ENCODE measurements at places on chromosomes 7 and 10.
A peak's percentile ranks its signal among the peaks of the same experiment; 100 is the strongest.

DNA sequence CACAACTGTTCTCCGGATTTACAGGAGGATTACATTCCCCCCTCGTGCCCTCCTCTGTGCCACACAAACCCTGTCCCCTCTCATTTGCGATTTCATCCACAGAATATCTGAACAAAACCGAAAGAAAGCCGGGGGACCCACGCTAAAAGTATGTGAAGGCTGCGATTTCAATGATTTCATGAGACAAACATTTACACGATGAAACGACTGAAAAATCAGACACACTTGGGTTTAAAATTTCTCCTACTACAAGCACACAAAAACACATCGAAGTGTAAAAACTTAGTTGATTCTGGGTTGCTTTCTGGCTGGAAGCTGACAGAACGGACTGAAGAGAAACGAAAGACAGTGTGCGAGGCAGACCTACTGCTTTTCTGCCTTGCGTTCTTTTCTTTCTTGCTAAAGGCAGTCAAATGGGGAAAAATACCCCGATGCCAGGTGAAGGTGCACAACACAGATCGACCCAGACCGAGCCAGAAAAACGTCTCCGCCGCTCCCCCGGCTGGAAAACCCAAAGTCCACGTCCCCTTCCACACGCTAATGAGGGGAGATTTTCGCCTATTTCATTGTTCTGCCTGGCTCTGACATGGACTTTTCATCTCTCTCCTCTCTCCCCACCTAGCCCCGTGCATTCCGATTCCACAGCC is 1.2 kb downstream of the HIPK2 start:
- peak; percentile 66 for DNase-seq

GRCh38 chr7:41994036-41994745 is 242.8 kb downstream of the GLI3 start:
- DNase-seq, result no peak

DNA sequence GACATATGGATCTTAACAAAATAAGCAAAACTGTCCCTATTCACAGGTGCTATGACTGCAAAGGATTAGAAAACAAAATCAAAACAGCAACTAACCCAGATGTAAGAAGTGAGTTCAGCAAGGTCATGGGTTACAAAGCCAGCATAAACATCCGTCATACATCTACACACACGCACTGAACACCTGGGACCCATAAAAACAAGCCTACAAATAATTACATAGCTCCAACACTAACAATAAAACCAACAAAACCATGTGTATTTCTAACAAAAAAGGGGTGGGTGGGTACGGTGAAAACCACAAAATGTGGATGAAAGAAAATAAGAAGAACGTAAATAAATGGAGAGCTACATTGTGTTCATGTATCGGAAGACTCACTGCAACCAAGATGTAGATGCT is 256.8 kb downstream of the ELFN1 start:
- no peak for DNase-seq

DNA sequence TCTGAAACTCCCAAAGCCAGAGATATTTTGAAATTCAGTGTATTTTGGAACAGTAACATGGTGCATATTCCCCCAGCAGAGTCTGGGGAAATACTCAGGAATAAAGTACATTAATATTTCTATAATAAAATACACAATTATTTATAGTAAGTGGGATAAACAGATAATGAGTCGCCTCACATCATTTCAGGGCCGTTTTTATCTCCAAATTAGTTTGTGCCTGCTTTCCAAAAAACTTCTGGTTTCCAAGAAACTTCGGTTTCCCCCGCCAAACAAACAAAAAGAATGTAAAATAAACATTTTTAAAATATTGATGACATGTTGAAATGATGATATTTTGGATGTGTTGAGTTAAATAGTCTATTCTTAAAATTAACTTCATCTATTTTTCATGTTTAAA is 48.2 kb downstream of the AFAP1L2 start:
- DNase-seq, result no peak

GRCh38 chr10:5888351-5888750 is 1.3 kb downstream of the ANKRD16 start:
- peak; percentile 45 for DNase-seq

DNA sequence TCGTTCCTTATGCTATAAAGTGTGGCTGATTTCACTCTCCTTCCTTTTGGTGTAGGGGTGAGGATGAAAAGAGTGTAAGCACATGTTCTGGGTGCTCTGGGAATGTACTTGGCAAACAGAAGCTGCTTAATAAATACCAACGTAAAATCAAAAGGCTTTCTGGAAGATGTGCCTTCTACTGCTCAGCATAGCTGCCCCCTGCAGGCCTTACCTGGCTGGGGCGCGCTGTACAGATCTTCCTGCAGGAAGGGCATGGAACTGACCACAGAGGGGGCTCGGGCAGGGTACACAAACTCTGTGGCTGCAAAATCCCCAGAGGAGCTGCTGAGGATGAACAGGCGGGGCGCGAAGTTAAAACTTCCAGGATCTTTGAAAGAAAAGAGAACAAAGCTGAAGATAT is 169.4 kb downstream of the SVIL start:
- DNase-seq, result no peak

GRCh38 chr7:114930829-114931655 is 9.1 kb downstream of the MDFIC start:
- peak; percentile 35 for DNase-seq

GRCh38 chr10:3426190-3426845 is 253.7 kb upstream of the PITRM1 start:
- peak; percentile 94 for DNase-seq

DNA sequence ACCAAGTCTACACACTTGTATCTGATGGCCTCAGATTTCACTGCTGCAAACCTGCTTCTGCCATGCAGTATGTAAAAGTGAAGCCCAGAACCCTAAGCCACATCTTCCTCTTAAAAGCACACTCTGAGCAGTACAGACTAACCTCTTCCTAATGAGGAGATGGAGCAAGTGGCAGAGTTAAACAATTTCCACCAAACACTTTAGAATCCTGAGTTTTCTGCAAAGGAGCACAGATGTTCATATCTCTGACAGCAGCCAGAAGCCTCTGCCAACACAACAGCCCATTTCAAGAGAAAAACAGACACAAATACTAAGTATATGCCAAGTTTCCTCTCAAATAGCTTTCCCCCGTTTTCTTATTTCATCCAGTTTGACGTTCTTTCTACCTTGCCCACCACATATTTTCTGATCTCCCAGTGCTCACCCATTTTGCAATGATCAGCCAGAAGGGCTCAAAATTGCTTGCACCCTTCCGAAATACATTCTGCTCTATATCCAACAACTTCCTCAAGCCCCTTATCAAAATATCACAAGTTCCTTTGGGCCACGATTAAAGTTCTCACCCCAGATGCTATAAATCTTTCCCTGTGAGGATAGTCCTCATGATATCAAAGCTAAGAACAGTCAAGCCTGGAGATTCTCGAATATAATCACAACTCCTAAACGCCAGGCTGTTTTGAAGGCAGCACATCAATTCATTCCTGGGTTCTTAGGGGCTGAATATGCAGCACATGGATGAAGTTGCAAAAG is 27.5 kb downstream of the ELMO1 start:
- no peak for DNase-seq

GRCh38 chr10:36182179-36182566 is 540.1 kb upstream of the FZD8 start:
- peak; percentile 17 for DNase-seq

GRCh38 chr7:25381818-25382589 is 153.7 kb upstream of the NPVF start:
- no peak for DNase-seq

DNA sequence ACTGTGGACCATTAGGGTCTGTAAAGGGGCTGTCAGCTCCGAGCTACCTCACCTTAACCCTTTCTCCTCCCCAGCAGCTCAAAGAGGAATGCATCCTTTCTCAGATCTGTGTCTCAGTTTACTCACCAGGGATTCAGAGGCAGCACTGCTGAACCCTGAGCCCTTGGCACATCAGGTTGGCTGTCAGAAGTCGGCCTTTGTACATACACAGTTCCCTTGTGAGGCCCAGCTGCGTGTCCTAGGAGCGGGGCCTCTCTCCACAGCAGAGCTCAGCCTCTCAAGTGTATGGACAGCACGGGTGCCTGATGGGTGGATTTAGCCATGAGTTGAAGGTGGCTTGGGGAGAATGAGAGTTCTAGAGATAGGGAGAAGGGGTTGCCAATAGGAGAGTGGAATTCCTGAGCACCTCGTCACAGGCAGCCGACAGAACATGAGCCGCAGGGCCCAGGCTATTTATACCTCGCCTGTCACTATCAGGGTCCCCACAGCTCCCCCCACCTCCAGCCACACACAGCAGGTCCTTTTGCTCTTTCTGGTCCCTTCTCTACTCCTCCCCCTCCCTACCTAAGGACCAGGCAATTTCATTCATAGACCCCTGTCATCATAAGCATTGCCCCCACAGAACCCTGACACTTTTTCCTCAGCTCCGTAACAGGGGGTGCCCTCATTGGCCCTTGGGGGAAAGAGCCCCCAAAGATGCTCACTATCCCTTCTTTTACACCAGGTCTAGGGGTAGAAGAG is 2.1 kb upstream of the FLNC start:
- peak; percentile 96 for DNase-seq

DNA sequence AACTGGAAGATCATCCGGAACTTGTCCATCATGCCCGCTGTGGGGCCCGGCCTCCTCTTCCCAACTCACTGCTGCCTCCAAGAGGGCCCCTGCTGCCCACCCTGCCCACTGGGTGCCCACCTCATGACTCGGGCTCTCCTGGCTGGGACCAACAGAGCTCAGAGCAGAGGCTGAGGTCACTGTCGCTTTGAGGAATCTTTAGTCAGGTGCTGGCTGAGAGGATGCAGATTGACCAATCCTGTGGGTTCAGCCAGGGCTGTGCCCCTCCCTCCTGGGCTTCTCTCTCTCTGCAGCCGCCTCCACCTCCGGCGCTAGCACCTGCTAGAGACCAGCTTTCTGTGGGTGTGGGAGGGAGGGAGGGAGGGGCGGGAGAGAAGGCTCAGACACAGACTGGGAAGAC is at the start of gene CALHM1:
CALHM1 (minus strand) TSS at position 181 of the 400 bp plus-strand sequence; CDS start at position 32, 149 bp downstream.
- DNase-seq, result no peak

- DNase-seq, result no peak
These were observed 199.9 kb upstream of the KMT2E start for GRCh38 chr7:104814126-104814525.

GRCh38 chr10:109203646-109204353 is 719.5 kb downstream of the XPNPEP1 start:
- peak; percentile 21 for DNase-seq

DNA sequence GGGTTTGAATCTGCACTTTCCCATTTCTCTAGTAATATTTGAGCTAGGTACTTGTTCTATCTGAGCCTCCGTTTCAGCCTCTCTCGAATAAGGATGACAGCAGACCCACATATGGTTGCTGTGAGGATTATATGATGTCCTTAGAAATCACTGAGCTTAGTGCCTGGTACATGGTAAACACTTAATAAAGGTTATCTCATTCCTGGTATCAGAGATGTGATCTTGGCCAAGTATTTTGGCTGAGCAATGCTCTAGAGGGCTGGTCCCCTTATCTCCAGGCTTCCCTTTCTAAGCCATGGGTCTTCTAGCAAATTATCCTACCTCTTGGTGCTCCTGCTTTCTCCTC is 407 bp upstream of the MKRN1 start:
- no peak for DNase-seq

DNA sequence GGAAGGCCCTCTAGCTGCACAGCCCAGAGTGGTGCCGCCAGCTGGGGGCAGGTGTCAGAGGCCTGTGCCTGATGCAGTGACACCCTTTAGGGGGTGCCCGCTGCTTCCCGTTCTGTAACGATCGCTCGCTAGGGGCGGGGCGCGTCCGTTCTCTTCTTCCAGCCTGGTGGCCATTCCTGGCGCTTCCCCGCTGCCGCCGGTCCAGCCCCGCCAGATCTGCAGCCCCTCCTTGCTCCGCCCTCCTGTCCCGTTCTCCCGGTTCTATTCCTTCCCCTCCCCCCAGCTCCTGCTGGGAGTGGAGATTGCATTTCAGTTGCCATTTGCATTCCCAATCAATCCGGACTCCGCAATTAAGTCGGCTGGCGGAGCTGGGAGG is 39.2 kb downstream of the AGAP3 start:
- peak; percentile 17 for DNase-seq

DNA sequence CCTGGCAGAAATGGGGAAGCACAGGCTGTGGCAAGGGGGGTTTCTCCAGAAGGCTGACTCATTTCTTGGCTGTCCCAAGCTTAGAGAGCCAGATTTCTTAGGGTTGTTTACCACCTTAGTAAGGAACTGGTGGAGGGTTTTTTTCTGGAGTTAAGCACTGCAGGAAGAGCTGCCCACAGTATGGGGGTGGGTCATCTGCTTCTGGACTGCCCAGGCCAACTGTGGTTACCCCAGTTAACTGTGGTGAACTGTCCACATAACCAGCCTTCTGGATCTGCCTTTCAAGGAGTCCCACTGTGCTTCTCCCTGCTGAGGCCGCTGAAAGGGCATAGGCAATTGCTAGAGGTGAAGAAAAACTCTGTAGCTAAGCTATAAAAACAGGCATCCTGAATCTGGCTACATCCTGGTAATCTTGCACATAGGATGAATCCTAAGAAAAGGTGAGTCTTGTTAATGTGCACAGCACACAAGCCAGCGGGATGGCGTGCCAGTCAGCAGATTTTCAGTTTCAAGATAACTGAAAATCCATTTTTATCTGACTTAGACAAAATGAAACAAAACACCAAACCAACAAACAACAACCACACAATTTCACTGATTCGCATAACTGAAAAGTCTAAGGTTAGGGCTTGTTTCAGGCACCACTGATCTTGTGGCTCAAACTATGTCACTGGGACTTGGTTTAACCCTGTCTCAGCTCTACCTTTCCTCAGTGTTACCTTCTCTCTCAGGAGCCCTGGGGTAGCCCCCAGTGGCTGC is 21.6 kb upstream of the TSPAN33 start:
- DNase-seq, result no peak

DNA sequence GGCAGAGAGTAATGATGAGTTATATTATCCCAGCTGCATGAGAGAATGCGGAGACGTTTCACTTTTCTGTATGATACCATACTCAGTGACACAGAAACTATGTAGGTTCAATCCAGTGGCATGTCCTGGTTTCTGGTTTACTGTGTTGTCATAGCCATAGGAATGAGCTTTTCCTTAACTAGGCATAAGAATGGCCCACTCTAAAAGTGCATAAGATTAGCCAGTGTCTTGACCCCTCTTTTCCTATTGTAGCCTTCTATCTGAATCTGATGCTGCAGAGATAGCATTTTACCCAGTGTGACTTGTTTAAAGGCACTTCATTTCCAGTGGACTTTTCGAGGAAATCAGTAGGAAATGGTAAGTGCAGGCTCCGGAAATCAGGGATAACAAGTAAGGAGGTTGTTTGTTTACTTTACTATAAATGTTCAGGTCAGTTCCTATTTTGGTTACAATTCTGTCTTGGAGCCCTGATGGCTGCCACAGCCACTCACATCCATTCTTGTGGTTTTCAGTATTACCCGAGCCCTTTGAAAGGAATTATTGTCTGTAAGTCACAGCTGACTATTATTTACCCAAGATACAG is 70.5 kb downstream of the SEMA3A start:
- peak; percentile 63 for DNase-seq

DNA sequence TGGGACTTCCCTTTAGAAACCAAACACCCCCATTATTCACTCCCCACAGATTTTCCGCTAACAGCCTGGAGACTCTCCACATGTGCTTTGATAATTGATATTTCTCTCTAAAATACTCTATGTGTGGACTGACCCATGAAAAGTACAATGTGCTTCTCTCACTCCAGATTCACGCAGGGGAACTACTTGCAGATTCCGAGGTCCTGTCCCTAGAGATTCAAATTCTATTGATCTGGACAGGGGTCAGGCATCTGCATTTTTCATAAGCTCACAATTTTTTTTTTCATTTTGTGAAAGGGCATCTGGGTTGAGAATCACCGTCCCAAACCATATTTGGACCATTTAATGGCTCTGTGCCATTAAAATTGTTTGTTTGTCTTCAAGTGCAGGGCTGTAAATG is 98.7 kb downstream of the CALCR start:
- no peak for DNase-seq
